Right hindlimb (tissue), 1 donor: ENCODE measurements at places on chromosomes 4 and X.

DNA sequence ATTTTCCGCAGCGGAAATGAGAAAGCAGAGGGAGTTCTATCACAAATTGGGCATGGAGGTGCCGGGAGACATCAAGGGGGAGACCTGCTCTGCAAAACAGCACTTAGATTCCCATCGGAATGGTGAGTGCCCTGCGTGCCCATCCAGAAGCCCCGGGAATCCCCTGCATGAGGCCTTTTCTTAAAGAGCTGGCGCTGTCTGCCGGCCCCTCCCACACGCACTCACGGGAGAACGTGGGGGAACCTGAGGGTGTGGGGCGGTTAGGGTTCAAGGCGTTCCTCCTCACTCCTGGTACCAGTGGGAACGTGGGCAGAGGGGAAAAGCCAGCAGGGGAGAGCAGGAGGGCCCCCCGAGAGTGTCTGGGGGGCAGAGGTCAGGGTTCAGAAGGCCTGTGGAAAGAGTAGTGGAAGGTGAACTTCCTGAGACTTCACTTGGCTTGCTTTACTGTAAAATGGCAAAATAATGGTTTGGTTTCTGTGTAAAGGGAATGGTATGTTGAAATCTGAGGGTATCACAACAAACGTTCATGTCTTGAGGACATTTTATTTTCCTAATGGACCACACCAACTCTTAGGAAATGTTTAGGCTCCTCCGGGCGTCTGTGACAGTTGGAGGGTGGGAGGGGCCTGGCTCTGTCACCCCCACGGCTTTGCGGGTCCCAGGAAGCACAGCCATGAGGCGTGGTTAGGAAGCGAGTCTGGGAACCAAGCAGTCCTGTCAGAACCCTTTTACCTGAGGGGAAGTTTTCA is 38.0 kb downstream of the PCGF3 start:
- no peak for DNase-seq

DNA sequence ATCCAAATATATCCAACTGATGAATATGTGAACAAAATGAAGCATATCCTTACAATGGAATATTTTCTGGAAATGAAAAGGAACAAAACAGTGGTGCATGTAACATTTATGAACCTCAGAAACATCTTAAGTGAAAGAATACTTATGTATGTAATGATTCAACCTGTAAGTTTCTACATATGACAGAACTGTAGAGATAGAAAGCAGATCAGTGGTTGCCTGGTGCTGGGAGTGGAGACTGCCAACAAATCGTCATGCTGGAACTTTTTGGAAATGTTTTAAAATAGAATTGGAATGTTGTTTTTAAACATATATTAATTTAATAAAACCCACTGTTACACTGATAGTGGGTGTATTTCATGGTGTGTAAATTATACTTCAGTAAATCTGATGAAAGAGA is 667.5 kb downstream of the RAPGEF2 start:
- no peak for DNase-seq

DNA sequence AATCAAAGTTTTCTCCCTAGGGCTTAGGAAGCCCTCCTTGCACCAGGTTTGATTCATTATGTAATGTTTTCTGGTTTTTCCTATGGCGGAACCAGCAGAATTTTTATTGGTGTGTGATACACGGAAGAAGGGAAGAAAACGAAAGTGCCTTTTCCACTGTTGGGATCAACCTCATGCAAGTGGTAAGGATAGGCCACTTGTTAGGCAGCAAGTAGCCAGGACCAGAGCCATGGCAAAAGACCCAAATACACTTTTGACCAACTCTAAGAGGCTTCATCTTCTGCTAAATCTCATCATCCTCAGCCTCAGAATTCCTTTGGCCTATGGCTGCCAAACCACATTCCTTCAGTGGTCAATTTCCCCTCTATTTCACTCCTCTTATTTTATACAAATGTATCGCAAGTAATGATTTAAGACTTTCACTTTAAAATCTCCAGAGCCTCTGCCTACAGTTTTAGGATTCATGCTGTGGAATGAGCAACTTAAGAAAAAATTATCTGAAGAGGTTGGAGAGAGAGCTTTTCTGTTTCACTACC is 21.2 kb downstream of the PPAT start:
- no peak for DNase-seq

DNA sequence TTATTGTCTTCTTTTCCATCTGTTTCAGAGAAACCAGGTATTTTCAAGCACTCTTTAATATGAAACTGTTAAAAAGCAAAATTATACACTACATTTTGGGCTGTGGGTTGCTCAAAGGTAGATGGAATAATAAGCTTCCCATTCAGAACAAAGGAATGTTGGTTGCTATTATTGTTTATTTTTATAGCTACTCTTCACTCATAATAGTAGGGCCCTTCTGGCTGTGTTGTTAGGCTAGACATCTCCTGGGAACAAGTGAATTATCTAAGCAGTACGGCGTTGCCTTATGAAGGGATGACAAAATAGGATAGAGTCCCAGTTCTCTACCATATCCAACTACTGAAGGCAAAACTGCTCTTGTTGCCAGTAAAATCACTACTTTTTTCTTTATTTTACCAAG is 34.2 kb downstream of the TENM3 start:
- no peak for DNase-seq

GRCh38 chrX:51407520-51408409 is 75.1 kb downstream of the NUDT10 start:
- no peak for DNase-seq

DNA sequence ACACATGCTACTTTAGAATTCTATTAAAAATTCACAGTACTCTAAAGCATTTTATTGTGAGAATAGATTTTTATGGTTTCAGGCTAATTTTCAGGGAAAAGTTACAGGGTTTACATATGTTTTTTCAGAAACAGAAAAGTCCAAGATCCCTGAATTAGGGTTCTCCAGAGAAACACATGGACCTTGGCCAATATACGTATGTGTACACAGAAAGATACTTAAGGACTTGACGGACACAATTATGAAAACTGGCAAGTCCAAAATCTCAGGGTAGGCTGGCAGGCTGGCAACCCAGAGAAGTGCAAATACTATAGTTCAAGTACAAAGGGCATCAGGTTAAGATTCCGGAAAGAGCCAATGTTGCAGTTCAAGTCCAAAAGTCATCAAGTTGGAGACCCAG is 1897.8 kb upstream of the PCDH10 start:
- peak; percentile 14 for DNase-seq

DNA sequence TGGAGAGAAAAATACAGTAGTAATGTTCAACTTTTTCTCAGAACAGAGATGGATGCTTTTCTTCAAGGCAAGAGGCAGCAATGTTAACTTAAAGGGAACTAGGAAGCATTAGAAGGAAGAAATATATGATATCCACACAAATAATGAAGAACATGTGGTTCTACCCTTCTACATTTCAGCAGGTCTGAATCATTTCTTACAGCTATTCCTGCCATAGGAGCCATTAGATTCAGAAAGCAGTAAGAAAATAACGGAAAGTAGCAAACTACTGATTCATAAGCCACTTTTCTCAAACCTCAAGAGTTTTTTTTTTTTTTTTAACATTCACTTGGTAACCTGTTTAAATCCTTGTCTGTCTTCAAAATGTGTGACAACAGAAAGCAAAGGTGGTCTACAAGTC is 1251.6 kb upstream of the AGA start:
- DNase-seq: no peak

DNA sequence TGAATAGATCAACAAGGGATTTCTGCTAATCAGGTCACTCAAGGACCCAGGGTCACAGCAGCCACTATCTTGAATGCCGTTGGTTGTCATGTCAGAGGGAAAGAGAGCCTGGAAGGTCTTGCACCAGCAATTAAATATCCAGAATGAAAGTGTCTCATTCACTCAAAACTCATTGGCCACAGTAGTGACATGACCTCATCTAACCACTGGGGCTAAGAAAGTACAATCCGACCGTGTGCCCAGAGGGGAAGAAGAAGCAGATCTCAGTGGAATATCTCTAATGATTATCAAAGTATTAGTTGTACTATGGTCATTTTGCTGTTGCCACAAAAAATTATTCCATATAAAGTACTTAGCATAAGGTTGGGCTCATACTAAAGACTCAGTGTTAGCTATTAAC is 210.0 kb downstream of the QDPR start:
- no peak for DNase-seq

- DNase-seq: no peak
Observed at GRCh38 chr4:85209161-85209560, 242.7 kb upstream of the WDFY3 start.

GRCh38 chr4:11081006-11081405 is 347.7 kb downstream of the HS3ST1 start:
- DNase-seq: no peak

DNA sequence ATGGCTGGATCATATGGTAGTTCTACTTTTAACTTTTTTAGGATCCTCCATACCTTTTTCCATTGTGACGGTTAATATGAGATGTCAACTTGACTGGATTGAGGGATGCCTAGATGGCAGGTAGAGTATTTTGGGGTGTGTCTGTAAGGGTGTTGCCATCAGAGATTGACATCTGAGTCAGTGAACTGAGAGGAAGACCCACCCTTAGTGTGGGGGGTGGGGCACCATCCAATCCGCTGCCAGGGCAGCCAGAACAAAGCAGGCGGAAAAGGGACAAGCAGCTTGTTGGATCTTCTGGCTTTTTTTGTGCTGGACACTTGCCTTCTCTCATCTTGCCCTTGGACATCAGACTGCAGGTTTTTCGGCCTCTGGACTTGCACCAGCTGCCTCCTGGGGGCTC is 168.5 kb upstream of the CXCL13 start:
- DNase-seq: no peak

GRCh38 chrX:83508006-83508405 is at the start of gene POU3F4:
Gene POU3F4 (plus strand): TSS chrX:83508290. CDS start chrX:83508325, 35 bp downstream.
- peak; percentile 39 for DNase-seq
